Activated CD8-positive, alpha-beta memory T cell treated with anti-CD3 and anti-CD28 coated beads, Interleukin-2, amount 50 U/mL, for 48 hours (primary cell): ENCODE measurements at places on chromosomes 1 and 21.

- DNase-seq = no peak
Observed at GRCh38 chr1:248055261-248055660, 8.6 kb downstream of the OR2L3 start.

- peak; percentile 13 for DNase-seq
Observed at GRCh38 chr1:53621144-53621543, 117.8 kb downstream of the GLIS1 start.

DNA sequence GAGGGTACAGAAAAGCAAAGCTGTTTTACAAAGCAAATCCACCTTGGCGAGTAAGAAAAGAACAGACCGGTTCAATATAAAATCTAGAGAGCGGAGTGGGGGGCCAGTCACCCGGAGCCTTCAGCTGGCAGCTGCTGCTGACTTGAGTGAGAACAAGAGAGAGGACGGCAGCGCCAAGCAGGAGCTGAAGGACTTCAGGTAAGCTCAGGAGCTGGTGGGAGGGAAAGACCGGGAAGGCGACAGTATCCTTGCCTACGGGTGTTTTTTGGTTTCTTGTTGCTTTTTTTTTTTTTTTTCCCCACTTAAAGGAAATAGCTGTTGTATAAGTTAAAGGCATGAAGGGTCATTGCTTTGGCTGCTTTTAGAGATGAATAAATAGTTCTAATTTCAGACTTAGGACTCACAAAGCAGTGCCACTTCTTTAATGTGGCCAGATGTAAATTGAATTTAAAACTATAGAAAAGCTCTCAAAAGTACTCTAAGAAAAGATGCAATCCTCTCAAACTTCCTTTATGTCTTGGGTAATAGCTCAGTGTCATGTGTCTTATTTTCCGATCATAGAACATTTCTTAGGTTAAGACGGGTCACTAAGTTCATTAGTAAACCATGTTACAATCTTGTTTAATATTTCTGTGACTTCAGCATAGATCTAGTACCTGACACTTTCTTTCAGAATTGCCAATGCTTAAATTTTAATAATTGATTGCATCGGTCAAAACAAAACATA, 82.8 kb downstream of the PRDM2 start:
- DNase-seq = no peak

DNA sequence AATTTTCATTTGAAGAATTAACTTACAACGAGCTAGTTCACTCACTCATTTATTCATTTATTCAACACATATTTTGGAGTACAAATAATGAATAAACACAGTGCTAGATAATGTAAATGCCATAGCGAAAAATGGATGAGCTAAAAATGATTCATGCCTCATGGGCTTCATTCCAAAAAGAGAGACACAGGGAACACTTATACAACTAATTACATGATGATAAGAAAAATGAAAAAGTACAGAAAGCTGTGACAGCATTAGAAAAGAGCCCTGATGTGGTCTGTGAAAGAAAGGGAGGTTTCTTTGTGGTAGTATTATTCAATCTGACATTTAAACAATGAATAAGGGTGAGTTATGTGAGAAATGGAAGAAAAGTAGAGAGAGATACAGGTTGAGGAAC, 726.4 kb downstream of the AMY1C start:
- DNase-seq = no peak
